ENCODE measurements at places on chromosomes 6 and 20.

- no peak for DNase-seq
Observed at GRCh38 chr6:5287205-5287965, 26.1 kb downstream of the FARS2 start.

DNA sequence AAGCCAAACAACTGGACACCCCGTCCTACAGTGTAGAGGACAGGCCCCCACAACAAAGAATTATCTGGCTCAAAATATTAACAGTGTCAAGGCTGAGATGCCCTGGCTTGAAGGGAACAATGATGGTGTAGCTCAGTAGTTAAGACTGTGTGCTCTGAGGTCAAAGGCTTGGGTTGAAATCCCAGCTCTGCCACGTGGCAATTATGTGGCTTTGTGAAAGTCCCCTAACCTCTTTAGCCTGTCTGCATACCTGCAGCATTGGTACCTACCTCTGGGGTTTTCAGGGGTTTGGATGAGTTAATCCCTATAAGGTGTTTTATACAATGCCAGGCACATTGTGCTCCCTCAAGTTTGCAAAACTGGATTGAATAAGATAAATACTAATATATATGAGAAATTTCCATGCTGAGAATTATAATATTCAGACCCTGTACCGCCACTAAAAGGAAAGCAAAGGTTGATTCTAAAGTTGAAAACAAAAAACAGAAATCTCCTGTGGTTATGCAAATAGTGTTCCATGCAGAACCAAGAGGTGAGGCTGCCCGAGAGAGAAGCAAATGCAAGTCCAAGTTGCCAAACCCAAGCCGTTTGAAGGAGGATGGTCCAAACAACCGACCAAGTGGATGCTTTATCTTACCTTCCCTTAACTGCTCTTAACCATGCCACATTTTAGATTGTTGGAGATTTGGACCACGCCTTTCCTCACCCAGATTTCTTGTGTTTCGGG is 199.8 kb downstream of the NFATC2 start:
- no peak for DNase-seq

- DNase-seq = no peak
Observed at GRCh38 chr20:32358632-32358882, 426 bp downstream of the ASXL1 start.

GRCh38 chr6:5672581-5673011 is 334.1 kb downstream of the NRN1 start:
- no peak for DNase-seq

DNA sequence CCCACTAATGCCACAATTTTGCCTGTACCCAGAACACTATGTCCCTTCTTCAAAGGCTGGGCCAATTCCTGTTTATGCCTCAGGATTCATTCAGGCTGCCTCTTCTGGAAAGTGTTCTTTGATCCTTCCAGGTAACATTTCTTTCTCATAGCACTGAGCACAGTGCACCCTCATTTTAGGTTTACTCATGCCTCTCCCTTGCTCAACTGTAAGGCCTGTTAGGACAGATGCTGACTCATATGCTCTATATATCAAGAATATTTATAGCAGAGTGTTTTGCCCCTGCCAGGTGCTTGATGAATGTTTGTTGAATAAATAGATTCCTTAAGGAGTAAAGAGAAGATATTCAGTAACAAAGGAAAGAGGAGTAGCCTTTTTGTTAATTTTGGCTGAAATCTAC is 263.9 kb downstream of the PHF3 start:
- no peak for DNase-seq

DNA sequence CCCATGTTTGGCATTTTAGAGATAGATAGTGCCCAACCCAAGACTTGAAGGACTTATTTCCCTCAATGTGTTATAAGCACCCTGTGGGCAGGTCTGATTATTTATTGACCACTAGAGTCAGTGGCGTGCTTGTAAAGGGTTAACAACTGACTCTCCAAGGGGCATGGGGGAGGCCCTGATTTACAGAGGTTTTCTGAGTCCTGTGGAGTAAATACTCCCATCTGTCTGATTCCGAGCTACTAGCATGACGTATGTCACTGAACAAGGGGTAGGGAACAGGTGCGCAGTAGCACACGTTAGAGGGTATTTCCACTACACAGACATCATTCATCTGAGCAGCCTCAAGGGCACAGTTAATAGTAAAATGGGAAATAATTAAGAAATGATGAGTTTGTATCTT is 17.4 kb upstream of the TRAM2 start:
- DNase-seq = no peak

GRCh38 chr6:26222571-26222970 is 135.3 kb downstream of the HFE start:
- no peak for DNase-seq

GRCh38 chr6:43523284-43523683 is 6.4 kb downstream of the POLR1C start:
- no peak for DNase-seq

DNA sequence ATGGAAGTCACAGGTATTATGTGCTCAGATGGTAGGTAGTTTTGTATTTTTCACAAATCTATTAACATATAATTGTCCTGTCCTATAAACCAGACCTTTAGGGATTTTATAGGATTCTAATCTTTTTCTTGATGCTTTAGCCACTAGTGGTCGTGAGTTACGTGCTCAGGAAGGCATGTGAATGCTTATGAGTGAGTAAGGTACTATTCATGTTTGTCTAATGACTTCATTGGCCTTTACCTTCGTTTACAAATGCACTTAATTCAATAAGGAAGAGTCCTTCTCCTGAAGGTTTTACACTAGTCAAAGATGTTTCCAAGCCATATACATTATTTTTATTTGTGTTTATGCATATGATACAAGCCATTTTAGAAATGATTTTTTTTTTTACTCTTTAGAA is 23.0 kb downstream of the PACRG start:
- no peak for DNase-seq

DNA sequence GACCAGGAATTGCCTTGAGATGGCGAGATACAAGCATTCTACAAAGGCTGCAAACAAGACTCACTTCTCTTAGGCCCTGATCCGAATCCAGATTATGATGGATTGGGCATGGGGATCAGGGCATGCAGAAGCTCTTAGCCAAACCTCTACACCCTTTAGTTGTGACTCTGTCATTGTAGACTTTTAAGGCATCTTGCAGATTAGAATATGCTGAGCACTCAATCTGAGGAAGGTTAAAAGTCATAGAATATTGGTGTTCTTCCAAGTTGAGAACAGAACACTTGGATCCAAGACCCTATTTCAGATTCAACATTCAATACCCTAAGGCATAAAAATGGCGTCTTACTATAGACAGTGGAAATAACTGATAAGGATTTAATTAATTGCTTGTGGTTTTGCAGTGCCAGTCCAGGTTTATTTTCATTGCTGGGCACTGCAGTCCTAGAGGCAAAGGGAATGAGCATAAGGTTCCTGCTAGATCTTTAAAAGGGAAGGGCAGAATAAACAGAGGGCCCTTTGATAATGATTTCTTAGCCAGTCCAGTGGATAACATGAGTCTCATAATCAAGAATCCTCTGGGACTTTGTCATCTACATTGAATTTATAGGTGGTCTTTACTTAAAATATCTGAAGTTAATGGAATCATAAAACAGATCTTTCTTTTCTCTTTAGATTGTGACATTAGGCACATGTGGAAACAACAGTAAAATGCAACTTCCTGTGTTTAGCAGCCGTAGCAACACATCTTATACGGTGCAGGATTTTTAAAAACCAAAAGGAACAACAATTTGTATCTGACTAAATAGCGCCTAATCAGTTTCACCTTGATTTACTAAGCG is 17.6 kb downstream of the PHACTR2 start:
- no peak for DNase-seq

GRCh38 chr20:48259456-48259855 is 474.2 kb upstream of the SULF2 start:
- DNase-seq = no peak

- no peak for DNase-seq
Observed at GRCh38 chr6:53992522-53992921, 118.7 kb upstream of the MLIP start.

DNA sequence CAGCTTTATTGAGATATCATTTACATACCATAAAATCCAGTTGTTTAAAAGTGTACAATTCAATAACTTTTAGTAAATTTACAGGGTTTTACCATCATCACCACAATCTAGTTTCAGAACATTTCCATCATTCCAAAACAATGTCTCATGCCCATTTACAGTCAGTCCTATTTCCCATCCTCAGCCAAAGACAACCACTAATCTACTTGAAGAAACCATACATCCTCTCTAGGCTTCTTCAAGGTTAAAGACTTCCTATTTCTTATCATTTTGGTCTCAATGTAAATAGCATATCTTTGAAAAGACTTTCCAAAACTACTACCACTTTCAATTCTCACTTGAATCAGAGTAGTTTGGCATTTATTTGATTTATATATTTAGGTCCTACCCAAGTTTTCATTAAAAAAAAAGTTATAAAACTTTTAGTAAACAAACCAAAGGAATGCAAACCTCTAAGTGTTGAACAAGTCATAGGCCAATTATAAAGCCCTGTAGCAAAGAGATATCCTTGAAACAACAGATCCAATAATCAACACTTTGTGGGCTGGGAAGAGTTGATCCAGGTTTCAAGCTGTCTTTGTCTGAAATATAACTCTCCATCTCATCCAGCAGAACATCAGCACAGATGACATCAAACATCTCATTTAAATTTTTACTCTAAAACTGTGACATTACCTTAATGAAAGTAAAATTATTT is 211.3 kb upstream of the RUNX2 start:
- DNase-seq = no peak
